ENCODE measurements at places on chromosomes 3 and 15.

DNA sequence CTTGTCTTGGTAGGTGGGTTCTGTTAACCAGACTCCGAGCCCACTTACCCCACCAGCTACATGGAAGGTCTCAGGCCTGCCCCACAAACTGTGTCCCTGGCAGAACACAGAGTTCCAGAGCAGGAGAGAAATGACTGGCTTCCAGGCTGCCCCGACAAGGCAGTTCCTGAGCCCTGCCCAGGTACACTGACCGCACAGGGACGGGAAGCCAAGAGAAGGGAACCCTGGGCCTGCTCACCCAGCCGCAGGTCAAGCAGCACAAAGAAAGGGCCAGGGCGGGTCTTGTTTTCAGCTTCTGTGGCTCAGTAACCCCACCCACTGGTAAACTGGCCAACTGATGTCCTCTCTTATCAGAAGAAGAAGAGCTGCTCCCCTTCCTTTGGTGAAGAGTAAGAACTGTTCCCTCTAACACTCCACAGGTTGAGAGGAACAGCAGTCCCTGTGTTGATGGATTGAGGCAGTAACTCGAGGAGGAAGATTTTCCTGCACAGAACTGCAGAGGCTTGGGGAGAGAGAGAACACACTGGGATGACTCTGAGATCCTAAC is 68.4 kb downstream of the CRTC3 start:
- DNase-seq: no peak

GRCh38 chr3:2540115-2540514 is 441.4 kb downstream of the CNTN4 start:
- DNase-seq: no peak

GRCh38 chr3:45826321-45826720 is 15.6 kb downstream of the LZTFL1 start:
- no peak for DNase-seq

- no peak for DNase-seq
These were observed 120.1 kb downstream of the ADAMTS17 start for GRCh38 chr15:100221471-100222348.

DNA sequence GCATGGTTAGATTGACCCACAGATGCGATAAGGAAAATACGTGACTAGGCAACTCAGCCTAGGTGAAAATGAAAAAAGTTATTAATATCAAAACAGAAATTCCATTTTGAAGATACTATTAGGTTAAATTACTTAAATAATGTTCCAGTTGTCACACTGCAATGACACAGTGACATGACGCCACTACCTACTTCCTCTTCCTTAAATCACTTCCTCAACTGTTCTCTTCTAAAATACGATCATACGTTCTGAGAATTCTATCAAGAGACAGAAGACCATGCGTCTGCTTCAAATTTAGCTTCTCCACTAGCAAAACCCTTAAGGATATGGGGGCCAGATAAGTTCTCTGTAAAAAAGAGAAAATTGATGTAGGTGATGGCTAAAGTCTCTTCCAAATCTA is 18.2 kb downstream of the CMTM6 start:
- DNase-seq: no peak

DNA sequence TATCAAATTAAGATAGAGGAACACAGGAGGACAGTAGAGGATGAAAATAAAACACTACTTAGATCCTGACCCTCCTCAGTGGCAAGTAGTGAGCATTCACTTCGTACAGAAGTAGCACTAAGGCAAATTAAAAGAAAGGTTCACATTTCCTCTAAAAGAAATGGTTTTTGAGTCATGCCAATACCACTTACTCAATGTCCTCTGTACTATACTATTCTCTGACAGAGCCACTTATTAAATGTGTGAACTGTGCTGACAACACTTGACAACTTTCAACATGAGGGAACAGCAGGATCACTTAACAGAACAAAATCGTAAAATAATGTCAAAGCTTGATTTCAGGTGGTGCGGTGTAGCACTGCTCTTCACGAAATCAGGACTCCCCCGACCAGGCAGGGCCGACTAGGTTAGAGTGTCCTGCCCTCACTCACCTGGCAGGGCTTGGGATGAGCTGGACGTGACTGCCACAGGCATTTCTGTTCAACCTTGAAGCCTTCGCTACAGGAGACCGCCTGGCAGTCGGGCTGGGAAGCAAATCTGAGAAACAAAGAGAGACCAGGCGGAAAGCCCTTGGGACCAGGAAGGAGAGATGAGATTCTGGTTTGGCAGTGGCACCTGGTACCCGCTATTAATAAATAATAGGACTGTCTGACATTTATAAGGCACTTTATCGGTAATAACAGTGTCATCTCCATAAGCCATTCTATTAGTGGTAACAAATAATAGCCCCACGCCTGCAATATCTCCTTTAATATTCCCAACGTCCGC is 611 bp upstream of the SLC27A2 start:
- DNase-seq: no peak

DNA sequence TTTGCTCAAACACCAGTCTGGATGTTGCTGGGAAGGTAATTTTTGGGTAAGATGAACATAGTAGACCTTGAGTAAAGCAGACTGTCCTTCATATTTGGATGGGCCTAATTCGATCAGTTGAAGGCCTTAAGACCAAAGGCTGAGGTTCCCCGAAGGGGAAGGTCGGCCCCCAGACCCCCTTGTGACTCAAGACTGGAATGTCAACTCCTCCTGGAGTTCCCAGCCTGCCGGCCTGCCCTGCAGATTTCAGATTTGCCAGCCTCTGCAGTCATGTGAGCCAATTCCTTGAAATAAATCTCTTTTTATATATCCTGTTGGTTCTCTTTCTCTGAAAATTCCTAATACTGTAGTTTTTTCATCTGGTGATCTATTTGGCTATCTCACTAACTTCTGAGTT is 146.5 kb downstream of the APBA2 start:
- no peak for DNase-seq

DNA sequence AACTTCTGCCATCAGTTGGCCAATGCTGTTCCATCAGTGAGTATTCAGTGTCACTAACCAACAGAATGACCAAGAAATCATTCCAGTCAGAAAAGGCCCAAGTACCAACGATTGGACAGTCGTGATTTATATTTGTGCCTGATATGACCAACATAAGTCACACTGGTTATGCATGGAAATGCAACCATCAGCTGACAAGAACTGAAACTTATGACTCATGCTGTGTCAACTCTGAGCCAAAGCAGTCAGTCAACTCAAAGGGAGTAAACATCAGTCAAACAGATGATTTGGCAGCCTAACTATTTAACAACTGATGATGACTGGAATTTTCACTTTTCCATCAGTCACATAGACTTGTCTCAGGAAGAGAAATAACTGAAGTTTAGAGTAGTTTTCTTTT is 142.4 kb downstream of the ANXA2 start:
- no peak for DNase-seq

DNA sequence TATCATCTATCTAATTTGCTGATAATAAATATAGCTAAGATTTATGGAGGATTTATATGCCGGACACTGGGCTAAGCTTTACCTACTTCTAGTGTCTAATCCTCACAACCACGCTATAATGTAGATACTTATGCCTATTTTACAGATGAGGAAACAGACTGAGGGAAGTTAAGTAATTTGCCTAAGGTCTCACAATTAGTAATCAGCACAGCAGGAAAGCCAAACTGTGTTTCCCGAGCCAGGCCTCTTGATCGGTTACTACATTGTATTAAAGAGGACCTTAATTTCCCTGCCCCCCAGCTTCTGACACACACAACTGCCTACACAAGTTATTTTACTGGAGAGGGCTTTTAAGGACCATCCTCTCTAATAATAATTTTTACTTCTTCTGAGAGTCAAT is 40.9 kb downstream of the ONECUT1 start:
- no peak for DNase-seq

Measured in CD4-positive, alpha-beta T cell treated with Interleukin-15 for 4 hours (primary cell).